Osteoblast (primary cell): ENCODE measurements at places on chromosomes 2 and 18. TPM values are rescaled to one million over a fixed set of nuclear protein-coding genes. Genes with fewer than 3 reads are reported as not detected.

The THUMPD2 gene
- total RNA-seq: 8.0 and 12.1 TPM in 2 replicates

The IL36RN gene
- total RNA-seq: not detected in 2 replicates

The HOXD8 gene
- total RNA-seq: 3.3 and 5.6 TPM in 2 replicates

The TMX3 gene
- total RNA-seq: 81.6 and 94.5 TPM in 2 replicates

The MYL12A gene
- total RNA-seq: 572 and 626 TPM in 2 replicates

The CAPN14 gene
- under 0.01 TPM in 2 replicates for total RNA-seq

The SYT4 gene
- total RNA-seq: not detected in 2 replicates

The FEV gene
- total RNA-seq: not detected in 2 replicates

The ABCG8 gene
- not detected in 2 replicates for total RNA-seq

The RUFY4 gene
- not detected in 2 replicates for total RNA-seq

GRCh38 chr2:234290671-234291070 lies 206.2 kb downstream of the ARL4C start:
- no peak for DNase-seq

GRCh38 chr2:132009874-132010521 lies 151.8 kb downstream of the ANKRD30BL start:
- DNase-seq: peak; percentile 26

GRCh38 chr2:22276696-22277095 lies 1108.3 kb upstream of the KLHL29 start:
- DNase-seq: no peak

DNA sequence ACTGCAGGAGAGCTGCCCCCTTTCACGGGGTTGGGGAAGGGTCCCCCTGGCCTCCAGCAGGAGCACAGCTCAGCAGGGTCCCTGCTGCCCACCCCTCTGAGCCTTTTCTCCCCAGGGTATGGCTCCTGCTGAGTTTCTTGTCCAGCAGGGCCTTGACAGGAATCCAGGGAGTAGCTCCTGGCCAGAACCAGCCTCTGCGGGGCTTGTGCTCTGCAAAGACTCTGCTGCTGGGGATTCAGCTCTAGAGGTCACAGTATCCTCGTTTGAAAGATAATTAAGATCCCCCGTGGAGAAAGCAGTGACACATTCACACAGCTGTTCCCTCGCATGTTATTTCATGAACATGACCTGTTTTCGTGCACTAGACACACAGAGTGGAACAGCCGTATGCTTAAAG lies 21.2 kb downstream of the FOSL2 start:
- no peak for DNase-seq

GRCh38 chr2:68431316-68431972 lies 35.6 kb downstream of the FBXO48 start:
- no peak for DNase-seq

- peak; percentile 74 for DNase-seq
Measured at GRCh38 chr2:26187114-26187513, 14.2 kb downstream of the GAREM2 start.

DNA sequence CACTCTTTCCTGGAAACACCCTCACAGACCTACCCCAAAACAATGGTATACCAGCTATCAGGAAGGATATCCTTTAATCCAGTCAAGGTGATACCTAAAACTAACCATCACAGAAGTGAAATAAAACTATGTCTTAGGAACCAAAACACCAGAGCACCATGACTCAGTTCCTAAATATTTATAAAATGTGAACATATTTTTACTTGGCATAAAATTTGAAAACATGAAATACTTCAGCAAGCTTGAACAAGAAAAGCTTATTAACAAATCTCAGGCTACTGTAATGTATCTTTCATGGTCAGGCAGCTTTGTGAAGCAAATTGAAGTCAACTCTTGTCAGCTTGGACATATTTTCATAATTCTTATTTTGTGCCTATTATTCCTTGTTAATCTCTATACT lies 440.8 kb upstream of the CDH20 start:
- DNase-seq: no peak

DNA sequence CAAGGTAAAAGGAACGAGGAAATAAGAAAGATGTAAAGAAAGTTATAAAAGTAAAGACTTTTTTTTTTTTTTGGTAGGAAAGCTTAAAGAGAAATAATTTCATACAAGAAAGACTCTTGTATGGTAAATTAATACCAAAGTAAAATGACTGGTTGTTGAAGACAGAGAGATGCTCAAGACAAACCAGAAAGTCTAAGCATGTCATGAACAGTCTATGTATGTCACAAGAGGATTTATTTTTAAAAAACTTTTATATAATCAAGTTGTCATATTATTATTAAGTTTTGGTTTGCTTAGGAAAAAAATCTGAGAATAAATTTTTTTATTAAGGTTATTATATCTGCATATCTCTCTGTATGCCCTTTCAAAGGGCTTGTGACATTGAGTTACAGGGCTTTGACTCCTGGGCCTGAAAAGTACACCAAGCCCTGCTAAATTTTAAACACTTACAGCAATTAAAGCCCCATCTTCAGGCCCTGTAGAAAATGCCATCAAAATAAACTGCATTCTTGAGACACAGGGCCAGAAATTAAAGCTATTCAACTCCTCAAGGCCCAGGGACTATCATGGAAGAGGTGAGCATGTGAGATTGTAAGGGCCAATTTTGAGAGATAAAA lies 10.9 kb upstream of the SGPP2 start:
- DNase-seq: no peak

DNA sequence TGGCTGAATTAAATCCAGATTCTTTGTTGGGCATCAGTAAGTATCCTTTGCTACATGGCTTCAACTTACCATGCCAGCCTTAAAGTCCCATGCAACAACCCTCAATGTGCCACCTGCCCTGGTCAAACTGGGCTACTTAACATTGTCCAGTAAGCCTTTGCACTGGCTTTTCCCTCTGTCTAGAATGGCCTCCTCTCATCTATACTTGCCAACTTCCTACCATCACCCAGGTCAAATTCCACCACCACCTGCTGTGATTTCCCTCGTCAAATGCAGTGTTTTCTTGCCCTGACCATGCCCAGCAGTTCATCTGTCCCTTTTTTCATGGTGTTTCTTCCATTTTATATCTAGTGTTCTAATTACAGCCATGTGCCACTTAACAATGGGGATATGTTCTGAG lies 5.7 kb downstream of the KLHL23 start:
- no peak for DNase-seq

GRCh38 chr2:43000242-43001054 lies 208.1 kb upstream of the HAAO start:
- DNase-seq: no peak

DNA sequence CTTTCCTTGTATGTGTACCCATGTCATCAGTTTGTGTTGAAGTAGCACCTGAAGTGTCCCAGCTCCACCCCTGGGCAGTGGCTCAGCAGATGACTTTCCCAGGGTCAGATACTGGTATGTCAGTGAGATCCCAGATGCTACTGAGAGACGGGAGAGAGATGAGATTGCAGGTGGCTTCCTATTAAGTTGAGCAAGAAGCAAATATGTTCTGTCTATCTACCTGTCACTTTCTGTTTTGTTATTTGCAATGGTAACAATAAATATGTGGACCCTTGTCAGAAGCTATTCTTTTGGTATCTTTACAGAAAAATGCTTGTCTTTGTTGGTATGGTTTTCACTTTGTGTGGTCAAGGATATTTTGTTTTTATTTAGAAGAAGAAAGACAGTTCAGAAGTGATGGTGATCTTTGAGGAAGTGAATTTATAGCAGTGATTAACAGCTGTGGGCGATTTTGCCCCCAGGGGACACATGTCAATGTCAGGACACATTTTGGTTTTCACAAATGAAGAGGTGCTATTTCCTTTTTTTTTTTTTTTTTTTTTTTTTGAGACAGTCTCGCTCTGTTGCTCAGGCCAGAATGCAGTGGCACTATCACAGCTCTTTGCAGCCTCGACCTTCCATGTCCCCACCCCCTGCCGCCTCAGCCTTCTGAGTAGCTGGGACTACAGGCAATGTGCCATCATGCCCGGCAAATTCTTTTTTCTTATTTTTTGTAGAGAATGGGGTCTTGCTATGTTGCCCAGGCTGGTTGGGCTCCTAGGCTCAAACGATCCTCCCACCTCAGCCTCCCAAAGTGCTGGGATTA lies 21.4 kb downstream of the MGAT5 start:
- no peak for DNase-seq

GRCh38 chr2:23536326-23536725 lies 151.3 kb downstream of the KLHL29 start:
- peak; percentile 58 for DNase-seq

DNA sequence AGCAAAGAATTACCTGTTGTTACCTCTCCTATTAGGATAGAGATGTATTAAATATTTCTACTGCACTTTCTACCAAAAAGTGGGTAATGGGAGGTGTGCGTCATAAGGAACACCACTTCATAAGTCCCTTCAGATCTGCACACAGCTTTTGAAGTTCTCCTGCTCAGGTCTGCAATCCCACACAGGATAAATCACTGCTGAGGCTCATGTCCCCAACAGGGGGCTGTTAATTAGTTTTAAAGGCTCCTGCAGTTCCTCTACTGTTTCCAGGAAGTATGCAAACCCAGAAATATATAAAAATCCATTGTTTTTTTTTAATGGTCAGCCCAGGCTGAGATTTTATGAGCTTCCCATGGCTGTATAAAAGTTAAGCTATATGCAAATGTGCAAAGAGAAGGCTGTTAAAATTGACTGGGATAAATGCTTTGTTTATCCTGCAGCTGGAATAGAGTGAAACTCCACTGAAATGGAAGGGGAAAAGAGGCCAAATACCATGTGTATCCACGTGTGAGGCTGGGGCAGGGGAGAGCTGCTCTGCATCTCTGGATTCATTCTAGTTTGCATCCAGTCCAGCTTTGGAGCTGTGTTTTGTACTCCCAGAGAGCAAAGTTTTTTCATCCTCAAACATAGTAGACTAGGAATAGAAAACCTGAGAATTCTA lies 903.7 kb downstream of the TDRD15 start:
- peak; percentile 70 for DNase-seq
